ENCODE measurements at places on chromosomes 12 and 14.
A peak's percentile ranks its signal among the peaks of the same experiment; 100 is the strongest.

GRCh38 chr14:90720336-90720735, 95.9 kb downstream of the TTC7B start:
- DNase-seq, result no peak

DNA sequence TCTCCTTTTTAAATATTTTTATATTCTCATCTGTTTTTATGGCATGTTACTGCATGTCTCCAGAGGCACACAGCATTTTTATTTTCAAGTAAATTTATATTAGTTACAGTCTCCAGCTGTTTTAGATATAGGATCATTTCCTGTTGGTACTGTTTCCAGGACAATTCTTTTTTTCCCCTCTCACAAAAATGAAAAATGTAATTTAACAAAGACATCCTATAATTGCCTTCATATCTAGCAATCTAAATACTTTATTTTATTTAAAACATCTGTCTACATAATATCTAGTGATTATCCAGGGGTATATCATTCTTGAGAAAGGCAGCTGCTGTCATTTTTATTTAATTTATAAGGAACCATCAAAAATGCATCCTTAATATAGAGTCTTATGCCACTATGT, 272.4 kb upstream of the NPAS3 start:
- no peak for DNase-seq

GRCh38 chr12:75177997-75178396, 31.6 kb downstream of the KCNC2 start:
- no peak for DNase-seq

- no peak for DNase-seq
Measured at GRCh38 chr14:26984311-26985177, 386.7 kb upstream of the NOVA1 start.

DNA sequence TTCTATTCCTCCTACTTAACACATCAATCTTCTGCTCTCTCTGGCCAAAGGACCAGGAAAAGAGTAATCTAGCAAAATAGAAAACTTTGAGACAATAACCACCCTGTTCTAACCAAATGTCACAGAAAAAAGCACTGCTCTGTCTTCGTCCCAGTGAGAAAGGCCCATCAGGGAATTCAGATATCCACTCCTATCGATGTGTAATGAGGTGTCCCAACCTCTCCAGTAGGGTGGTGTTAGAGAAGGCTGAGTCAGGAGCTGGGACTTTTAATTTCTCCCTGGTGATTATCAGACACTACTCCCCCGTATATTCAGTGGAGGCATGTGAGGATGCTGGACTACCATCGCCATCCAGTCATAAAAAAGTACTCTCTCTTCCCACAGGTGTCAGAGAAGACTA, 130.3 kb downstream of the TMTC3 start:
- no peak for DNase-seq

DNA sequence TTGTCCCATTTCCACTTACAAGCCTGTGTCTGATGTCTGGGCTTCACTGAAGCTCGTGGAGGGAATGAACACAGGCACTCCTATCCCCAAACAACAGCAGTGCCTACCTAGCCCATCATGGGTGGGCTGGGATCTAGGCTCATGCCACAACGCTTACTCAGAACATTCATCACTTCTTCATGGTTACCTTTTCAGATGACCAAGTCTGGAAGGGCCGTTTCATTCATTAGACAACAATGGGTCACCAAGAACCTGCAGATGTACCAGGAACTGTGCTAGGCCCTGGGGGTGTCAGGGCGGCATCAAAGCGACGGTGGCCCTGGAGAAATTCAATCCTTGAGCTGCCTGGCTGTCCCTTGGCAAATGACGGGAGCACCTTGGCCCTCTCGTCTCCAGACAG, 64.9 kb upstream of the FZD10 start:
- DNase-seq, result no peak

- no peak for DNase-seq
Measured at GRCh38 chr12:12715128-12715458, 2.1 kb upstream of the CDKN1B start.

DNA sequence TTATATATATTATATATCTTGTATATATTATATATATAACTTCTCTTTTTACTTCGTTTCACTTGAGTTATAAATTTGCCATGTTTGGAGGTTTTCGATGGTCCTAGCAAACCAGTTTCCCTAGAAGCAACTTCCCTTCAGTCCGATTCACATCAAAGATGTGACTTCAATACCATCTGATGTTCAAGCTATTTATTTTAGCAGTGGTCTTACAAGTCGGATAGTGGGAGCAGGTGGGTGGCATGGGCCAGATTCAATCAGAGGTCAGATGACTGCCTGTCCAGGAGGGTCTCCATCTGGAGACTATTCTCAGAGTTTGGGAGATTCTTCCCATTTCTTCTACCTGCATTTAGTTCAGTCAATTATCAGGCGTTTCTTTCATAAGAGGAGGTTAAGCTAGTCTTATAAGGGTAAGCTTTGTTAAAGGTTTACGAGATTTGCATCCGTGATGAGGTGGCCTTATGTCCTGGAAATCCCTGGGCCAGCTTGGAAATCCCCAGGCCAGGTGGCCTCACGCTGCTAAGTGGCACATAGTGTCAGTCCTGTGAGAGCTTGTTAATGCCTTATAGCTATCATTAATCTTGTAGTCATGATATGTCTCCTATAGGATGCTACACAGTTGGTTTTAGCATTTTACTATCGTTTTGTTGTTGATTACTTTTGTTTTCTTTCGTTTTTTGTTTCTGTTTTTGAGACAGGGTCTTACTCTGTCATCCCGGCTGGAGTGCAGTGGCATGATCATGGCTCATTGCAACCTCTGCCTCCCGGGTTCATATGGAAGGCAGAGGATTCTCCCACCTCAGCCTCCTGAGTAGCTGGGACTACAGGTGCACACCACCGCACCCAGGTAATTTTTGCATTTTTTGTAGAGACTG, 145.8 kb downstream of the BICD1 start:
- DNase-seq, result no peak

- DNase-seq, result peak; percentile 51
Measured at GRCh38 chr12:388541-389141, 479 bp downstream of the KDM5A start.

DNA sequence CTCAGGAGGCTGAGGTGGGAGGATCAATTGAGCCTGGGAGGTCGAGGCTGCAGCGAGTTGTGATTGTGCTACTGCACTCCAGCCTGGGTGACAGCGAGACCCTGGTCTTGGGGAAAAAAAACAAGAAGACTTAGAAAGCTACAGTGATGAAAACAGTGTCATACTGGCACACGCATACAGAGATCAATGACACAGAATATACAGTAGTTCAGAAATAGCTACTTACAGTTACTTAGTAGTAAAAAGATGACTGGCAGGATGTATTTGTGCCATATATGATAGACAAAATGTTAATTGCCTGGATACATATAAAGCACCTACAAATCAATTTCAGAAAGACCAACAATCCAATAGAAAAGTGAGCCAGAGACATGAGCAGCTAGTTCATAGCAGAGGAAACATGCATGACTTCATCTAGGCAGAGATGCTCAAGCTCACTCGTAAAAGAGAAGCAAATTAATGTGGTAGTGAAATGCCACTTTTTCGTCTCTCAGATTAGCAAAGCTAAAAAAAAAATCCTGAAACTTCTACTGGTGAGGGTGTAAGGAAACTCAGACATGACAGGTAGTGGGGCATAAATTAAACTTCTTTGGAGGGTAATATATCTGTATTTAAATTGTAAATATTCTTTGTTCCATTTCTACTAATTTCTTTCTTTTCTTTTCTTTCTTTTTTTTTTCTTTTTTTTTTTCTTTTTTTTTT, 2.5 kb upstream of the ALDH2 start:
- DNase-seq, result no peak

DNA sequence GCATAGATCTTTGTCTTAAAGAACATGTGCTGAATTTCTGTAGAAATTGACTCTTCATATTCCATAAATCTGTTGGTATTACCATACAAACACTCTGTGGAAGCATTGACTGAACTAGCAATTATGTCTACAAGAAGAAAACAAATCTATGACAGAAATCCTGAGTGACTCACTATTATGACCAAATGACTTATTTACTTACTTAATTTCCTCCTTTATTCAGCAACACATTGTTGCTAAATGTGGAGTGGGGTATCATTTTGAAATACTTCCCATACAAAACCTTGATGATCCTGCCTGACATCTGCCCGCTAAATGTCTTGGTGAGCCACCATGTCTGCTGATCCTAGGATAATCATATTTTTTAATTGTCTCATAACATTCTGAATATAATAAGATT, 99.1 kb upstream of the SLCO1C1 start:
- no peak for DNase-seq

GRCh38 chr14:69754487-69754886, 12.5 kb upstream of the SRSF5 start:
- no peak for DNase-seq

DNA sequence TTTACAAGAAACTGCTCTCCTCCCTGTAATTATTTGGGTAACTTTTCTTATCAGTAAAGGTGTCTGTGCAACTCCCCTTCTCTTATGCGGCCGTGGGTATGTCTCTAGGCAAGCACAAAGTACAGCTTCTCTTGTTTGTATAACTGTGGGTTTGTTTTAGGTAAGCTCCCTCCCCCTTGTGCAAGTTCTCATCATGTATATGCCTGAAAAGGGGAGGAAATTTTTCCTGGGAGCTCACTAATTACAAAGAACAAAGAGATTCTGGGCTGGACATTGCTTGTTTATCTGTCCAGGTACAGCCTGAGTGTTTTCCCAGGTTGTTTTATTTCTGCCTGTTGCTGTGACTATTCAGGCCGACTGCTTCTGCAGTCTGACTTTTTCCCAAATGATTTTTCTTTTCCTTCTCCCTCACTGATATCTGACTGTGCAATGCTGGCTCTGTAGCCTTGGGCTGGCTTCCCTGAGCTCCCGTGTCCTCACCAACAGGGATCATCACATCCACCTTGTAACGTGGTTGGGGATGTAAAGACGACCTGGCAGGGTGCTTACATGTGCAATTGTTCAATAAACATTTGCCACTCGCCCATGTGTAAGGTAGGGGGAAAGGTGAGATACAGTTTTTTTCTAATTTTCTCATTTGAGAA, 916.5 kb downstream of the AACS start:
- no peak for DNase-seq

GRCh38 chr14:100885196-100885595, 18.3 kb downstream of the RTL1 start:
- DNase-seq, result no peak

GRCh38 chr12:113329791-113330417, 5.0 kb downstream of the SLC8B1 start:
- DNase-seq, result no peak

DNA sequence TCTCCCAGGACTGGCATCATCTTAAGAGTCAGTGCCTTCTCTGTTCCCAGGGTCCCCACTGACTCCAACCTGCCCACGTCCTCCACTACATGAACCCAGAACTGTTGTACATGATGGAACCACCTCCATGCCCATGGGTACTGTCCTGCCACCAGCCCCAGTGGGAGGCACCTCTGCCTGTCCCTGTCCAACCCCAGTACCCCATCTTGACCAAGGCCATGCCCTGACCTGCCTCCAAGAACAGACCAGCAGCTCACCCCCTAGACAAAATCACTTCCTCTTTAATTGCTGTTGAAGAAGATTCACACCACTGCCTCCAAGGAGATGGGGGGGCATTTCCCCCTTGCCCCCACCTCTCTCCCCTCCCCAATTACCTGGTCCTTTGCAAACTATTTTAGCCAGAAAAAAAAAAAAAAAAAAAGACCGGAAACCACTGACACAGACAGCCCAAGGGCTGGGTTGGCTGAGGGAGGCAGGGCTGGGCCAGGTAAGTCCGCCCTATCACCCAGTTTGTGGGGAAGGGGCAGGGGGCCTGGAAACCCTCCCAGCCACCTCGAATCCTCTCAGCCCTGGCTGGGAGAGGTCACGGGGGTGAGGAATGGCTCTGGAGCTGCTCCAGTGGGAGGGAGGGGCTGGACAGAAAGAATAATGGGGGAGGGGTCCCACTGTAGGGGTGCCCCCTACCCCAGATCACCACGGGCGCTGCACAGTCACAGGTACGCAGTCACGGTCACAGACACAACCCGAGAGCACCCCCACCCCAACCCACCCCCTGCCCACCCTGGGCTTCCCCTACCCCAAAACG, 13.4 kb downstream of the AGAP2 start:
- DNase-seq, result no peak

DNA sequence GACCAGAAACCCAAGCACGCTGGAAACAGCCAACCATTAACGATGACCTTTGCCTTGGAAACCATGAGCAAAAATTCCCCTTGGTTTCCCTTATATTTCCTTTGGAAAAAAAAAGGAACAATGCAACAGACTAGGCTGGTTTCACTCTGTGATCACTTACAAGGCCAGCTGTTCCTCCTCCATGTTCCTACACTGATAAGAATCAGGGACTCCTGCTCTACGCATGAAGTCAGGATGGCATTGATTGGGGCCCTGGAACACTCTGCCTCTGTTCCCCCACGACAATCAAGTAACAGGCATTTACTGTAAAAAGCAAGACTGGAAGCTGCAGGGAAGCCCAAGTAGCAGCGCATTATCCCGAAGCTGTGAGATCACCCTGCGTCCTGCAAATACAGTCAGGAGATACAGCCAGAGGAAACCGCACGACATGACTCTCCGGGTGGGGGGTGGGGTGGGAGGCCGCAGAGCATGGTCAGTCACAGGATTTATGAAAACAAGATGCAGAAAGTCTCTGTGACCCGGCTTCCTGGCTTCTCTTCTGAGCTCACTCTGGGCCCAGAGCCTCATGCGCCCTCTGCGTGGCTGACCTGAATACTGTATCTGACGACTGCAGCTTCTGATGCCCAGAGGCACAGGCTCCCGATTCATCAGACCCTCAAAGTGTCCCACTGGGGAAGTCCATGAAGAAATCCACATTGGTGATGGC, 31.1 kb downstream of the SSH1 start:
- DNase-seq, result no peak

DNA sequence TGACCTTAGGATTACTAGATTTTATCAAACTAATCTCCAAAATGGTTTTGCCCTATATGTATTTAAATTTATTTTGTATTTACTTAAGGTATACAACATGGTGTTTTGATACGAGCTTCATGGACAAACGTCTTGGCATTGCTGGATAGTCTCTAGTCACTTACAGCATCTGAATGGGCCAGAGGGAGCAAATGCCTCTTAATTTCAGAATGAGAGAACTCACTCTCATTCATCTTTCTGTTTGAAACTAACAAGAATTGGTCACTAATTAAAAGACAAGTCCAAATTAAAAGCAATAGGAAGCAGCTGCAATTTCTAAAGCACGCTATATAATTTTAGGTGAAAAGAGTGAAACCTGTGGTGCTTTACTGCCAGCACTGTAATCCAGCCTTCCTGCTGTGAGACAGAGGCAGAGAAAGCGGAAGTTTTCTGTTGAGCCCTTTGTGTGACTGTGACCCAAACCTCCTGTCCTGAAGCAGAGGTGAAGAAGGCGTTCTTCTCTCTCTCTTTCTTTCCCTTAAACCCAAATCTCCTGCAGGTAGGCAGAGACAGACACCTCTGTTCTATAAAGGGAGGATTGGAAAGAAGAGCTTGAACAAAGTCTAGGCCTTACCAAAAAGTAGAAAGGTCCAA, 184.6 kb upstream of the NAV3 start:
- no peak for DNase-seq
